ENCODE measurements at places on chromosomes 5 and 9. TPM values are rescaled to one million over a fixed set of nuclear protein-coding genes. Genes with fewer than 3 reads are reported as not detected.

ZSWIM6 gene
- 32.2 TPM for total RNA-seq

RASEF gene
- total RNA-seq = 0.21 TPM

CATSPER3 gene
- total RNA-seq = not detected

DNA sequence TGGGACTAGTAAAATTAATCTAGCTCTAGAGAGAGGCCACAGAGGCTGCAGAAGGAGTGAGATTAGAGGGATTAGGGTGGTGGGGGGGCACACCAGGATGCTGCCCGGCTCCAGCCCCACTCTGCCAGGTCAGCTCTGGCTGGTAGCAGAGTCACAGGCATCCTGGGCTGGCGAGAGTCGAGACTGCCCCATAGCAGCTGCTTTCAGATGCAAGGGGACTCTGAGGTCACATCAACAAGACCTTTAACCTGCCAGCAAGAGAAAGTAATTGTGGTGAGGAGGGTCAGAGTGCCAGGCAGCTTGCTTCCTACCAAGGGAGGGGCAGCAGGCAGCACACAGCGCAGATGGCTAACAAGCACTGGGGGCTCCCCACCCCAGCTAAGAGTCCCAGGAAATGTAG lies 7.5 kb downstream of the EPB41L4B start:
- no peak for DNase-seq
- H3K4me3 ChIP-seq = no peak overlapping the region
- peaks cover 25% of the 10 kb centered on the region for H3K4me1 ChIP-seq
- peaks cover 11% of the 10 kb centered on the region for H3K27me3 ChIP-seq
- H3K27ac ChIP-seq = no peak overlapping the region
- H3K36me3 ChIP-seq = no peaks in the 10 kb centered on the region

GRCh38 chr9:88187631-88188030 lies 49.4 kb upstream of the SPATA31C2 start:
- DNase-seq = no peak
- no peaks in the 10 kb centered on the region for H3K27me3 ChIP-seq
- H3K36me3 ChIP-seq = no peaks in the 10 kb centered on the region
- no peak overlapping the region for H3K27ac ChIP-seq
- no peak overlapping the region for H3K4me3 ChIP-seq

- H3K4me3 ChIP-seq = no peak overlapping the region
- peaks cover 31% of the 10 kb centered on the region for H3K27me3 ChIP-seq
- DNase-seq = no peak
- no peak overlapping the region for H3K27ac ChIP-seq
- peaks cover 18% of the 10 kb centered on the region for H3K4me1 ChIP-seq
Measured at GRCh38 chr5:127942246-127943060, 141.1 kb upstream of the SLC12A2 start.
